ENCODE measurements at places on chromosomes 12 and 14. TPM values are rescaled to one million over a fixed set of nuclear protein-coding genes. Genes with fewer than 3 reads are reported as not detected.
A peak's percentile ranks its signal among the peaks of the same experiment; 100 is the strongest.

HOXC12 gene
- not detected for total RNA-seq

DNA sequence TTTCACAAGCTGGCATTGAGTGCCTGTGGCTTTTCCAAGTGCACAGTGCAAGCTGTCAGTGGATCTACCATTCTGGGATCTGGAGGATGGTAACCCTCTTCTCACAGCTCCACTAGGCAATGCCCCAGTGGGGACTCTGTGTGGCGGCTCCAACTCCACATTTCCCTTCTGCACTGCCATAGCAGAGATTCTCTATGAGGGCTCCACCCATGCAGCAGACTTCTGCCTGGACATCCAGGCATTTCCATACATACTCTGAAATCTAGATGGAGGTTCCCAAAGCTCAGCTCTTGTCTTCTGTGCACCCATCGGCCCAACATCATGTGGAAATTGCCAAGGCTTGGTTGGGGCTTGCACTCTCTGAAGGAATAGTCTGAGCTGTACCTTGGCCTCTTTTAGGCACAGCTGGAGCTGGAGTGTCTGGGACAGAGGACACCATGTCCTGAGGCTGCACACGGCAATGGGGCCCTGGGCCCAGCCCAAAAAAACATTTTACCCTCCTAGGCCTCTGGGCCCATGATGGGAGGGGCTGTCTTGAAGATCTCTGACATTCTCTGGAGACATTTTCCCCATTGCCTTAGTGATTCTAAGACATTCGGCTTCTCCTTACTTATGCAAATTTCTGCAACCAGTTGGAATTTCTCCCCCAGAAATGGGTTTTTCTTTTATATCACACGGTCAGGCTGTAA lies 313.3 kb upstream of the SFSWAP start:
- DNase-seq: no peak

TBC1D30 gene
- 0.23 TPM for total RNA-seq

RAD51AP1 gene
- total RNA-seq: 0.34 TPM

DNA sequence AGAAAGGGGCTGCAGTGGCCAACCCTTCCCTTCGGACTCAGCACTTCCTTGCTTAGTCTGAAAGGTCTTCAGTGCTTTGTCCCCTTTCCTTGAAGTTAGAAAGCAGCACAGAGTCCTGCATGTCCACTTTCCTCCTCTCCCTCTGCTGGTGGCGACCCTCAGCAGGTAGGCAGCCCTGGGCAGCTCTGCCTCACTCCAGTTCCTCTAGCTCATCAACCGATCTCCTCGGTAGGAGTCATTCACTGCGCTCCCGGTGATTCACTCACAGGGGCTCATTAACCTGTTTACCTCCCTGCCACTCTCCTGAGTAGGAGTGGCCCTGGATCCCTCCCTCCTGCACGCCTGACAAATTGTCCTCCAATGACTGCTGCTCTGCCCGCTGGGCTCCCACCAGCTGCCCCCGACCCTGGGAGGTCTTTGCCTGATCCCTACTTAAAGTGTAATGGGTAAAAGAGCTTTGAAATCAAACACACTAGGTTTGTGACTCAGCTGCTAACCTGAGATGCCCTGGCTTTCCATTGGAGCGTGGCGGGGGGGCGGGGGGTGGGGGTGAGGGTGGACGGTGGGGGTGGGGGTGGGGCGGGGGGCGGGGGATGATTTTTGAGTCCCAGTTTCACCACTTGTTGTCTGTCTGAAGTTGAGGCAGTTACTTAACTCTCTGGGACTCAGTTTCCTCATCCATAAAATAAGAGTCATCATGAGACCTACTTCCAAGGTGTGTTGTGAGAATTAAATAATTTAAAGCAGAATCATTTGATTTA lies 4.2 kb downstream of the SCNN1A start:
- no peak for DNase-seq

GRCh38 chr12:51694146-51694545 lies 103.1 kb downstream of the SCN8A start:
- DNase-seq: no peak

VAMP1 gene
- 38.5 TPM for total RNA-seq

DICER1 gene
- total RNA-seq: 54.9 TPM

DNA sequence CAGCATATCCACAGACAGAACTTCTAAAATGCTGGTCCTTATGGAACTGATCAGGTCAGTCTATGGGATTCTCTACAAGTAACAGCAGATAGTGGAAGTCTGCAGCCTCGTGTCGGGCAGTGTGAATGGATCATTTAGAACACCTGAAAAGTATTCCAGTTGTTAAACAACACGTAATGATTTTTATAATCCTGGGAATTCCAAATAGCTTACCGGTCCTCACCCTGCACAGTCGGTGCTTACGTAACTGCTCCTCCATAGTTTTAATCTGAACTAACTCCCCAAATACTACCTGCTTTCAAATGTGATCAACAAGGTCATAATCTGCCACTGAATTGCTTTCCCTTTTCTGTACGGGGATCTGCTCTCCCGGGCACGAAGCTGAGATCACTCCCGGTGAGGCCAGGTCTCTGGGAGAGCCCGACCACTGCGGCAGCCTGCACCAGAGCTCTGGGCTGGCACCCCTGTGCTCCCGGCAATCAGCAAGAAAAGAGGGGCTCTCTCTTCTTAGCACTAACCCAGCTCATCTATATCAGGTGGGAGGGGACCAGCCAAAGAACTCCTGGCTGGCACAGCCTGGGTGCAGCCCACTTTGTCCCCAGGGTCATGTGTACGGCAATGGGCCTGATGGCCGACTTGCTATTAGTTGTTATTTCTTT lies 157.0 kb downstream of the FOXN3 start:
- DNase-seq: no peak

CIROP gene
- total RNA-seq: not detected

TEX22 gene
- total RNA-seq: 1.7 TPM

- no peak for DNase-seq
These were observed 330.9 kb downstream of the FOXG1 start for GRCh38 chr14:29097476-29097875.

DNA sequence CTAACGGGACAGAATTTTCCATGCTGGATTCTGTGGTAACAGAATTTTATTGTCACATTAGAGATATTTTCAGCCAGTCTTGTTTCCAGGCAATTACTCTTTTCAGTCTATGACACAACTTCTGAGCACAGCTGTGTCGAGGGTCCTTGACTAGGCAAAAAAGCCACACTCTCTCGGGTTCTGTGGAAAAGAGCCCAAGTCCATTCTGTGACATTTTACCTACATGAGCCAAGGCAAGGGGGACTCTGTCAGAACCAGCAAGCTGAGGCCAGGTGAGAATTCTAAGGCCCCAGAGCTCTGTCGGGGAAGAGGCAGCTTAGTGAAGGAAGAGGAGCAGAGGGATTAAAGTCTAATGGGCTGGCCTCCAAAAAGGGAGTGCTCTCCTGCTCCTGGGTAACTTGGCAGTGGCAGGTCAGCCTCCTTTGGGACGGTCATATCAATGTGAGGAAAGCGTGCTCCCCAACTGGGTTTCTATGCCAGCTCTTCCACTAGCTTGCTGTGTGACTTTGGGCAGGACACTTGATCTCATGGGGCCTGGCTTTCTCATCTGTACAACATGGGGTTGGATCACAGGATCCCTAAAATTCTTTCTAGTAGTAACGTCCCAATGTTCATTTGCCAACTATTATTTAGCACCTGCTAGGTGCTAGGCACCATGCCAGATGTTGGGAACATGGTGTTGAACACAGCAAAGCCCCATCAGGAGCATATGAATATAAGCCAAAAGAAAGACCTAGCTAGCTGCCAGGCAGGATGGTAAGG lies 16.0 kb upstream of the RIC8B start:
- no peak for DNase-seq

GRCh38 chr12:14913381-14913781 lies 25.0 kb downstream of the ERP27 start:
- no peak for DNase-seq

NGB gene
- not detected for total RNA-seq

- DNase-seq: no peak
These were observed 266.9 kb upstream of the ATP2B1 start for GRCh38 chr12:89975574-89975973.

GRCh38 chr12:89135976-89136634 lies 216.2 kb downstream of the DUSP6 start:
- no peak for DNase-seq

DNA sequence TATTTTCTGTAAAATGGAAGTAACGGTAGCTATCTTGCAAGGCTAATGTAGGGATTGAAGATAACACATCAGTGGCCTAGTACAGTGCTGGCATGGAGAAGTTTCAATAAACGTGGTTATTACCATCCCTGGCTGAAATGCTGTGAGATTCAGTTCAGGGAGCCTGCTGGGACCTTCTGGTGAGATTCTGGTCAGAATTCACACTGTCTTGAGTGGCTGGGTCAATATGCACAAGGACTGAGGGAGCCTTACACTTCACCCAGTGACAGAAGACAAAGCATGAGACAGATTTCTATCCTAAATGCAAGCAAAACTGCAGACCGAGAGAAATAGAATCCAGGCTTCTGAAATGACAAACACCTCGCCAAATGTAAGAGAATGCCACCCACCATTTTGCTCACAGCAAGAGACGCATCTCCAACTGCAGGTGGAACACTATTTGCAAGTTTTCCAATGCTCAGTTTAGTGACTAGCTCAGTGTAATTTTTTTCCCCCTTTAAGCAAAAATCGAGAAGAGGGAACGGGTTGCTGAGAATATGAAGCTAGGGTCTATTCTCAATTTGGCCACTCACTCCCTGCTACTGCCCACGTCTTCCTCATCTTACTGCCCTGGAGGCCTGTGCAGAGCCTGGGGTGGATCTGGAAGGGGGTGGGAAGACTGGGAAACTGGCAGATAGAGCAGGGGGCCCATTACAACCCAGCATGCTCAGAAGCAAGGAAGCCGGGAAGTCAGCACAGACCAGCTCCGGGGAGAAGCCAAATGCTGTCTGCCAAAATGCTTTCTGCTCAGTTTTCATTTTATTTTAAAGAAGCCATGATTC lies 201.3 kb downstream of the TTC7B start:
- no peak for DNase-seq

RAB2B gene
- total RNA-seq: 35.3 TPM

GRCh38 chr14:74952697-74953484 lies 2.5 kb downstream of the PGF start:
- no peak for DNase-seq

GRCh38 chr14:74425525-74426201 lies 347 bp downstream of the SYNDIG1L start:
- DNase-seq: peak; percentile 44

DNA sequence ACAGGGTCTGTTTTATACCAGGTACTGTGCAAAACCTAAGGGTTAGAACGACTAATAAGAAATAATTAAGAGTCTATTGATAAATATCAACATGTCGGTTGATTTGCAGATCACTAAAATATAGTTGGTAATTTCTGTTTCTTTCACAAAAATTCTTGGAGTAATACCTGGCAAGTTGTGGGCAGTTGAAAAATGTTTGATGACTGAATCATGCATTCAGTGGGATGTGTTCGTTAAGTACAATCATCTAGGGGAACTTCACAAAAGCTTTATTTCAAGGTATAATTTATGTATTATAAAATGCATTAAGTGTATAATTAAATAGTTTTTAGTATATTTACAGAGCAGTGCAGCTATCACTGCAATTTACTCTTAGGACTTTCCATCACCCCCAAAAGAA lies 120.0 kb downstream of the KCNA5 start:
- DNase-seq: no peak

DNA sequence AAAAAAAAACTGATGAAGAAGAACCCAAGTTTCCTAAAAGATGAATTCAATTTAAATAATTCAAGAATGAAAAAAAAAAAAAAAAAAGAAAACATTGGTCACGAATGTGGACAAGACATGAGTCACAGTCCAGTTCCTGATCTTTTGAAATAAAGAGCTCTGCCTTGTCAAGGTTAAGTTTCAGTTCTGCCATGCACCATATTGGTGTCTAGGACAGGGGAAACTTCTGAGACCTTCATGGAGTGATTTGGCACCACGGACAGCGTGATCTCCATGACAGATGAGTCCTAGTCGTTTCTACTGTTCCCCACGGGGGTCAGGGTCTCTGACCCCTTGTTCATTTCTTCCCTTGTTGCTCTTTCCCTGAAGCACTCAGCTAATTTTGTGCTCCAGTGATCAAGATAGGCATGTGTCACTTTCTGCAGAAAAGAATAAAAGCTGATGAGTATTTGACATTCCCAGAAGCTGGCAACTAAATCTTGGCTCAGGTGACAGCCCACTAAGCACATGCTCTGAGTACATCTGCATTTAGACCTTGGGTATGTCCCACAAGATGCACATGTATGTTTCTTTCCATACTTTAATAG lies 1159.7 kb downstream of the BCL11B start:
- DNase-seq: no peak

TGM1 gene
- total RNA-seq: 3.4 TPM

DNA sequence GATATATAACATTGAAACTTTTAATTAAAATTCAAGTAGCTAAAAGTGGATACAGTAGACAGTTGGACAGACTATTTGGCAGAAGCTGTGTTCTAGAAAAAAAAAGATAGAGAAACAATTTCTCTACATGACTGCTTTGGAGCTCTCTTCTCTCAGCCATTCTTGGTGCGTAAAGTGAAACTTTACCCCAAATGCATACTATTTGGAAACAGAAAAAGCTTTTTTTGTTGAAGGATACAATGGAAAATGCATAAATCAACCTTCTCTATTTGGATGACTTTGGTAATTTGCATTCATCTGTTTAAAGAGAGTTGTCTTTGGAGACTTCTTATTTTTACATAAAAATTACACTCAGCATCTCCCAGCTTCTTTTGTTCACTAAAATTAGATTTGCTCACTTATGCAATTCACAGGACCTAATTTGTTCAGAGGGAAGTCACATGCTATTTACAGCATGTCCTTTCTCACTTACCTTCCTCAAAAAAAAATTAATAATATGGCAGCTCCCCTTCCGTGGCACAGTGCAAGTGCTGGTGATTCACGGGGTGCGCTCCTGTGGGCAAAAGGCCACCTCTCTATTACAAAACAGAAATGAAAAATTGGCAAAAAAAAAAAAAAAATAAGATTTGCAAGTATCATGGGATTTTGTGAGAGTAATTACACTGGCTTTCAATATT lies 498.9 kb downstream of the RERGL start:
- no peak for DNase-seq

KRT73 gene
- 0.40 TPM for total RNA-seq

YY1 gene
- 77.9 TPM for total RNA-seq

- no peak for DNase-seq
These were observed 5.6 kb downstream of the WASHC4 start for GRCh38 chr12:105113094-105113493.

DNA sequence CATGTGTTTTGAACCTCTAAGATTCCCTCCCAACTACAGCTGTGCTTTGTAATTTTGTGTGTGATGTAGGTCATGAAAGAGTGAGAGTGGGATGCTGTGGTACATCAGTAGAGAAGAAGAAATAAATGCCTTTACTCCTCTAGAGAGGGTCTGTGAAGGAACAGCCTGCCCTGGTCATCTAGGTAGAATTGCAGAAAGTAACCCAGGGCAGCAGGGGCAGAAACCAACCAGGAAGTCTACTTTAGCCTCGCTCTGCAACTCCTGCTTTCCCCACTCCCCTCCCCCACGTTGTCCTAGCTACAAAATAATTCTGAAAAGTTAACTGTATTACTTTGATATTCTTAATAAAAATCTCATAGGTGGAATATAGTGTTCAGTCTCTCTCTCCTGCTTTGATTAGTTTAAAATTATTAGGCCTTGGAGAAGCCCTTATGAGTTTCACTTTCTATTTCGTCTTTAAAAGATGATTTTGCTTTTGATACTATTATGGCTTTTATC lies 7.5 kb downstream of the TBK1 start:
- no peak for DNase-seq

- DNase-seq: peak; percentile 25
These were observed 1073.6 kb downstream of the BCL11B start for GRCh38 chr14:98198385-98198784.

GRCh38 chr12:80299219-80299618 lies 144.8 kb upstream of the PTPRQ start:
- no peak for DNase-seq

OASL gene
- total RNA-seq: 30.3 TPM

ERP27 gene
- 9.9 TPM for total RNA-seq

GRCh38 chr12:25744313-25744712 lies 191.2 kb upstream of the LMNTD1 start:
- DNase-seq: no peak
